ENCODE measurements at places on chromosomes 1 and 21. TPM values are rescaled to one million over a fixed set of nuclear protein-coding genes. Genes with fewer than 3 reads are reported as not detected.

Gene TNN
- not detected for total RNA-seq

Gene TNFSF18
- total RNA-seq, result 0.74 TPM

Gene C8B
- not detected for total RNA-seq

Gene EPHA10
- not detected for total RNA-seq

Gene VHLL
- not detected for total RNA-seq

Gene CNN3
- 384 TPM for total RNA-seq

Gene TSHB
- not detected for total RNA-seq

Gene NHLH1
- total RNA-seq, result not detected

Gene KRTAP10-10
- not detected for total RNA-seq

Gene TMEM61
- not detected for total RNA-seq
